Bronchial epithelial cell (primary cell): ENCODE measurements at places on chromosomes 12 and 14. TPM values are rescaled to one million over a fixed set of nuclear protein-coding genes. Genes with fewer than 3 reads are reported as not detected.

The FZD10 gene
- 0.26 and 0.77 TPM in 2 replicates for total RNA-seq

DNA sequence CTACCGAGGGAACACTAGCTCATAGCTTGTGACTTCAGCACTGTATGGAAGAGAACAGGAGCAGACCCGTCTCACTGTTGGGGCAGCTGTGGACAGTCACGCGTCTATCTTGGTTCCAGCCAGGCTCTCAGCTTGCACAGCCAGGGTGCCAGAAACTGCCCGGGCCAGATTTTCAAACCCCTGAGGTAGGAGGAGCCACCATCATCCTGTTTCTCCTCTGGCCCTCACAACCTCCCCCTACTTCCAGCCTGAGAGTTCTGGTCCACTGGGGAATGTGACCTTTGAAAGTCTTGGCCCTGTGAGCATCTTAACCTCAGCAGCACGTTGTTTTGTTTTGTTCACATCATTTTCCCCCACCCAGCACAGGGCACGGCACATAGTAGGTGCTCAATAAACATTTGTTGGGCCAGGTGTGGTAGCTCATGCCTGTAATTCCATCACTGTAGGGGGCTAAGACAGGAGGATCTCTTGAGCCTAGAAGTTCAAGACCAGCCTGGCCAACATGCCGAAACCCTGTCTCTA, 50.4 kb downstream of the PSMA6 start:
- DNase-seq, result no peak

DNA sequence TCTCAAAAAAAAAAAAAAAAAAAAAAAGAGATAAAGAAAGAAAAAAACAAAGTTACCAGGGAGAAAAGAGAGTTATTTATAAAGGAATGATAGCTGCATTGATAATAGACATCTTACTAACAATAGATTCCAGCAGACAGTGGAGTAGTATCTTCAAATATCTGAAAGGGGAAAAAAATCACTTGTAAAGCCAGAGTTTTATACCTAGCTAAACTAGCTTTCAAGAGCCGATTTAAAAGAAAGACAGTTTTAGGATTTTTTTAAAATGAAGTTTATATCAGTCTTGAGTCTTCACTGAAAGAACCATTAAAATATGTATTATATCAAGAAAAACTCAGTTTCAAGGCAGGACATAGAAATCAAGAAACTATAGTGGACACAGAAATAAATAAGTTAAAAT, 262.4 kb downstream of the ZFP36L1 start:
- DNase-seq, result no peak

GRCh38 chr14:95463171-95463901, 53.1 kb downstream of the SYNE3 start:
- DNase-seq, result no peak

The MYF5 gene
- not detected in 2 replicates for total RNA-seq

The RNF212B gene
- total RNA-seq, result not detected in 2 replicates

- peak; percentile 34 for DNase-seq
These were observed 5.5 kb upstream of the PAX9 start for GRCh38 chr14:36655963-36656686.

The BATF gene
- total RNA-seq, result 2.6 and 3.4 TPM in 2 replicates
